Hepatocyte (in vitro differentiated cells): ENCODE measurements at places on chromosomes 6 and 20. TPM values are rescaled to one million over a fixed set of nuclear protein-coding genes. Genes with fewer than 3 reads are reported as not detected.
A peak's percentile ranks its signal among the peaks of the same experiment; 100 is the strongest.

RNF217 gene
- 7.9 and 8.8 TPM in 2 replicates for polyA plus RNA-seq

- DNase-seq = no peak
These were observed 23.0 kb upstream of the AVP start for GRCh38 chr20:3107464-3108025.

GRCh38 chr6:71419217-71420094 lies 130.8 kb downstream of the OGFRL1 start:
- peak; percentile 20 for DNase-seq

DNA sequence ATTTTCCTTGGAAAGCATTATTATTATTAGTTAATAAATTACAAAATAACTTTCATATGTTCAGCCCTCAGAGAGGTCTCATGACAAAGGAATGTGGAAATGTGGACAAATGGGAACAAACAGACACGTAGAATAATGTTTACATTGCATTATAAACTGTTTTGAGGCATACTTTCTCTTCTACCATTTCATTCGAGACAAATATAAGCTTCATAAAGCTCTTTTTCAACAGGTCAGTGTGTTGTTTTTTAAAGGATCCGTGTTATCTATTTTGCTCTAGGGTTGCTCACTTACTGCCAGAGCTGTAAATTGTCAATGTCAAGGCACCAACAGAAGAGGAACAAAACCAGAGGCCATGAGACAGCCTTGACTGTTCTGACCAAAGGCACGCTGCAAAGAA lies 256.8 kb downstream of the PHACTR1 start:
- no peak for DNase-seq

MYBL2 gene
- 13.8 and 19.4 TPM in 2 replicates for polyA plus RNA-seq

- no peak for DNase-seq
These were observed 46.6 kb upstream of the EZR start for GRCh38 chr6:158865769-158866168.

DNA sequence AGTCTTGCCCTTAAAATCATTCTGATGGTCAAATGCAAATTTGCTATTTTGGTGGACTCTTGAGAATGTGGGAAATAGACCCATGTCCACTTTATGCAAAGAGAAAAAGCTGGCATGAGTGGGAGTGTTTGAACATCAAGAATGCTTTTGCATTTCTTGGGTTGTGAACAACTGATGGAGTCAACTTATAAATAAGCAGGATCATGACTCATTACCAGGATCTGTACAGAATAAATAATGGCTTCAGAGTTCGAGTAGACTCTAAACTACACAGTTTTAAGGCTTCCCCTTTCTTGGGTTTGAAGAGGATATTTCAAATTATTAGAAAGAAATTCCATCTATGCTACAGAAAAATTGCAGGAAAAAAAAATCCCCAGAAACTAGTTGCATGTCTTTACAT lies 195.5 kb downstream of the EYA4 start:
- no peak for DNase-seq

- no peak for DNase-seq
These were observed 49.4 kb downstream of the FUT9 start for GRCh38 chr6:96065213-96065612.

GNAS-AS1 gene
- 0.97 and 0.98 TPM in 2 replicates for polyA plus RNA-seq

GRCh38 chr6:31197559-31198305 lies 27.2 kb upstream of the POU5F1 start:
- DNase-seq = peak; percentile 90

DNA sequence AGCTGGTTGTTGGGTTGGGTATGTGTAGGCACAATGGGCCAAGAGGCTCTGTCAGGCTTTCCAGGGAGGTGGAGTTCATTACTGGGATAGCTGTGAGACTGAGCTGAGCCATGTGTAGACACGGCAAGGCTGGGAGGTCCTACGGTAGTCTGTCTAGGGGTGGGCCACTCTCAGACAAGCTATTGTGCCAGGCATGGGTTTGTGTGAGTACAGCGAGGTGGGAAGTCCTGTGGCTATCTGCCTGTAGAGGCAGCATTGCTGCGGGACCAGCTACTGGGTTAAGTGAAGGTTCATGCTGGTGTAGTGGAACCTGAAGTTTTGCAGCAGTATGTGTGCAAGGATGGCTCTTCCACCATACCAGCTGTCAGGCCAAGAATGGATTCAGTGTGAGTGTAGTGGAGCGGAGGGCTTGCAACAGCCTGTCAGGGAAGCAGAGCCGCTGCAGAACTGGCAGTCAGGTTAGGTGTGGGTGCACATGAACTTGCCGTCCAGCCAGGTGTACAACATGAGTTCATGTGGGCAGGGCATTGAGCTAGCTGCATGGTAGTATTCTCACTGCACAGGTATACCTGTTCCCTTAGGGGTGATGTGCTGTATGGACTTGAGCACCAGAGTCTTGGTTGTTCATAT lies 78.0 kb upstream of the CENPW start:
- DNase-seq = no peak
